ENCODE measurements at places on chromosomes 2 and 18.
A peak's percentile ranks its signal among the peaks of the same experiment; 100 is the strongest.

DNA sequence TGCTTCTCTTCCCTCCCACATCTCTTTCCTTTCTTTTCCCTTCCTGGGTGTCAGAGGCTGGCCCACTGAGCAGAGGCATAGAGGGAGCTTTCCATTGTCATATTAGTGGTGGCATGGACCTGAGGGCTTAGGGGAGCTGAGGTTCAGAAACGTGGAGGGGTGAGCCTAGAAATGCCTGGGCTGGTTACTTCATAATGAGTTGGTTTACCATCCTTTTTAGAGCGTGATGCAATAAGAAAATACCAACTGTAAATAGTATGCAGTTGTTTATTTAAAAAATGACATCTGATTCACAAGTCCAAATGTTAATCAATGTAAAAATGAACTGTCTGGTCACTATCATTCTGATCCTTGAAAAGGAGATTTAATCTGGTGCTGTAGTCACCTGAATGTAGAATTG, 46.3 kb downstream of the MYO1B start:
- no peak for DNase-seq

- no peak for DNase-seq
These were observed 83.6 kb downstream of the DTNB start for GRCh38 chr2:25589676-25590205.

DNA sequence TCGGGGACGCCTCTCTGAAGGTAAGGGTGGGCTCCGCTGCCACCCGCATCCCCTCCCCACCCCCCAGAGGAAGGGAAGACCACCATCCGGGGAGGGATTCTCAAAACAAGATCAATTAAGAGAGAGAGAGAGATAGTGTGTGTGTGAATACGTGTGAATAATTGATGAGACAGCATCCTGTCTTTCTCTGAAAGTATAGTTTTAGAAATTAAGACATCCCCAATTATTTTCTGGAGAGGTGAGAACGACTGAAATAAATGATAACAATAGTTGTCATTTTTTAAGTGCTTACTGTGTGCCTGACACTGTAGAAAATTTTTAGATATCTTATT, 751 bp downstream of the IL18R1 start:
- no peak for DNase-seq

GRCh38 chr18:49052891-49053644, 102.3 kb upstream of the SMAD7 start:
- peak; percentile 94 for DNase-seq

- DNase-seq: no peak
These were observed 35.9 kb downstream of the SPRED2 start for GRCh38 chr2:65396348-65397026.

Measured in hematopoietic multipotent progenitor cell treated with erythropoietin and hydrocortisone succinate and interleukin-3 and kit ligand, for 4 days (in vitro differentiated cells).